ENCODE measurements at places on chromosomes 4 and X. TPM values are rescaled to one million over a fixed set of nuclear protein-coding genes. Genes with fewer than 3 reads are reported as not detected.

The ERVMER34-1 gene
- 0.27 TPM for total RNA-seq

The PYURF gene
- total RNA-seq, result 69.5 TPM

The VCX3A gene
- total RNA-seq, result not detected

The MAGEB16 gene
- not detected for total RNA-seq

DNA sequence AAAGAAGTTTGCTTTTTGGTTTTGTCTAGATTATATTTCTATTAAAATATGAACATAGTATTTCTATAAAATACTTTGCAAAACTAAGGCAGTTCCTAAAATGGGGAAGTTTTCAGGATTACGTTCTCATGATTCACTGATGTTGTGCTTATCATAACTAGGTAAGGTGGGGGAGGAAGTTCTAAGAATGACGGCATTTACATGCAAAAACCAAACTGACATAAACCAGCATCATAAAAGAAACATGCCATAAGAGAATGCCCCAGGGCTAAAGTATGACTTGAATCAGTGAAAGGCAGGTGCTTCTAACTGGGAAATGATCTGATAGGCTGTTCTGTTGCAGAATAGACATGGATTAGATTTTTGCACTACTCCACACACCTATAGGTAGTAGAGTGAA, 204.7 kb upstream of the JADE1 start:
- no peak for DNase-seq

GRCh38 chr4:121736735-121737351, 28.1 kb downstream of the SMIM43 start:
- no peak for DNase-seq

- no peak for DNase-seq
Observed at GRCh38 chr4:153529646-153530045, 63.5 kb downstream of the TMEM131L start.

- no peak for DNase-seq
Observed at GRCh38 chrX:69431420-69431819, 72.7 kb upstream of the NALF2 start.

Measured in sciatic nerve (tissue), 2 donors.